ENCODE measurements at places on chromosomes 5 and 9.

DNA sequence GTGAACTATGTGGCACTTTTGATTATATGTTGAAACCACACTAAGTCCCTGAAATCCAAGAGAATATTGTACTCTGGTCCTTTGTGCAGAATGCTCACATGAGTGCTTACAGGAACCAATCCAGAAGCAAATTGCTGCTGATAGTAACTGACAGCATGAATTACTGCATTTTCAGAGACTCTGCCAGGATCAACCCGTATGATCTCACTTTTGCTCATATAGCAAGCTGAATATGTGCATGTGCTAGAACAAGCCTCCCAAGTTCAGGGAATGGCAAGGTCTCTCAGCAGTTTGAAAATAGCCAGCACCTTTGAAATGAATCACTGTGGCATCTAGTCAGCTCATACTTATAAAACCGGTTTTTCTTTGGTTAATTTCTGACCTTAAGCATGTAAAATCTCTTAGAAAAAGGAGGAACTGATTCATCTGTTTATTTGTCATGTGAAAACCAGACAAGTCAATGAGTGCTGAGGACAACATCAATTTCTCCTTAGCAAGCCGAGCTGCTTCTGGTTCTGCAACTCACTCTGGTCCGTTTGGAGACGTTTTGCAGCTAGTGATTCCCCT lies 215.7 kb upstream of the ELL2 start:
- no peak for DNase-seq

DNA sequence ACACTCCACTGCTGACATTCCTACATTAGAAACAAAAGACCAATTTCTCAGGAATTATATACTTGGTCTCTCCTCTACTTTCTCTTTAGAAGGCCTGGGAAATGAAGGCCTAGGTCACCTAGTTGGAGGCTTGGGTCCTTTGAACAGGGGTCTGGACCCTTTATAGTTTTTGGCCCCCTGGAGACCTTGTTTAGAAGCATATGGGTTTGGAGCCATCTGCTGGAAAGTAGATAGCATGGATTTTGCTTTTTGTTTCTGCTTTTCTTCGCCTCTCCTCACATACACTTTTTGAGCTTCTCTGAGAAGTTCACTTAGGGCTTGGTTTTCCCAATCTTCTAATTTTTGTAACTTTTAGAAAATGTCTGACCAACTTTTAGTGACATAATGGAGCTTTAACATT lies 67.1 kb upstream of the CDK20 start:
- DNase-seq = no peak

- peak; percentile 7 for DNase-seq
Measured at GRCh38 chr5:62509806-62510205, 68.8 kb upstream of the LRRC70 start.

GRCh38 chr5:133818031-133818431 lies 150.4 kb downstream of the C5orf15 start:
- DNase-seq = no peak

GRCh38 chr9:89256642-89257041 lies 54.4 kb upstream of the CKS2 start:
- no peak for DNase-seq

- DNase-seq = peak; percentile 55
Measured at GRCh38 chr5:36397901-36398536, 96.3 kb upstream of the RANBP3L start.

DNA sequence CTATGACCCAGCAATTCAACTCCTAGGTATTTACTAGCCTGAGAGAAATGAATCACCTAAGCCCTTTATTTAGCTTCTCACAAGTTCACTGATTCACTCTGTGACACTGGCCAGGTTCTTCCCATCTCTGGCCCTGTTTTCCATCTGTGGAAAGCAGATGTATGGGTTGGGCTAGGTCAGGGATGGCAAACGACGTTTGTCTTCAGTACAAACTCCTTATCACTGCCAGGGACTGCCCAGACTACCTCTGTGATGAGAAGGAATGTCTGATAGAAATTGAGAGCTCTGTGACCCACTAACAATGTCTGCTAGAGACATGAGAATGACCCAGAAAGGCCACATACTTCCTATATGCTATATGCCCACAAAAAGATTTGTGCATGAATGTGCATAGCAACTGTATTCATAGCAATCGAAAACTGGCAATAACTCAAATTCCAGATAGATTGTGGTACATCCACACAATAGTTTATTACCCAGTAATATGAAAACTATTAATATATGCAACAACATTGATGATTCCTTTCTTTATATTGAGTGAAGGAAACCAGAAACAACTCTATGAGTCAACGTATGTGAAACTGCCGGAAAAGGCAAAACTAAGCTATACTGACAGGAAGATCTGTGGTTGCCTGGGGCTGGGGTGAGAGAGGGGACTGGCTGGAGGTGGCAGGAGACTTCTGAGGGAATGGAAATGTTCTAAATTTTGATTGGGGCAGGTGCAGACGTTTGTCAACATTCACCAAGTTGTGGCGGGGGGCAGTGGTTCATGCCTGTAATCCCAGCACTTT lies 32.0 kb upstream of the ADAM19 start:
- no peak for DNase-seq

- DNase-seq = no peak
Measured at GRCh38 chr5:108115673-108116072, 266.2 kb downstream of the FBXL17 start.
